ENCODE measurements at places on chromosomes 5 and 9.

DNA sequence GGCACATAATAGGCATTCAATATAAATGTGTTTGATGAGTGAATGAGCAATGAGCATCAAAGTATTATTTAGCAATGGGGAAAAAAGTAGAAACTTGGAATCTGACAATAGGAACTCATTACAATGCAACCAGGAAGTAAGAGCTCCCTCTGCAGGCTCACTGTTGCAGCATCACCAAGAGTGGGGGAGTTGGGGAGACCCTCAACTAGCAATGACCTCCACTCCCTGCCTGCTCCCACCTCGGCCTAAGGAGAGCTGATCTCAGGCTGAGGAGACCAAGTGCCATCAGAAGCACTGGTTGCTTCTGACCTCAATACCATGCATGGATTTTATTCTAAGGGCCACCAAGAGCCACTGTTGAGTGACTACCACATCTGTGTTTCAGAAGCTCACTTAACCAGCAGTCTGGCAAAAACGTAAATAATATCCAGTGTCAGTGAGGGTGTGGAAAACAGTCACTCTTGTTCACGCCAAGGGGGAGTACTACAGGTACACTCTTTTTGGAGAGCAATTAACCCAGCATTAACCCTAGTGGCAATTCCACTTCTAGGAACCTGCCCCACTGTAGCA, 8.0 kb downstream of the VDAC1 start:
- no peak for DNase-seq

- DNase-seq: no peak
Observed at GRCh38 chr5:72372923-72373322, 52.8 kb downstream of the PTCD2 start.

- DNase-seq: peak; percentile 80
Observed at GRCh38 chr9:75238311-75238976, 150.1 kb downstream of the OSTF1 start.

- DNase-seq: no peak
Observed at GRCh38 chr9:109770101-109770500, 9.9 kb upstream of the PALM2AKAP2 start.

- no peak for DNase-seq
Observed at GRCh38 chr5:6235726-6236125, 142.6 kb downstream of the MED10 start.

- DNase-seq: no peak
Observed at GRCh38 chr9:107249131-107249533, 33.9 kb upstream of the RAD23B start.

DNA sequence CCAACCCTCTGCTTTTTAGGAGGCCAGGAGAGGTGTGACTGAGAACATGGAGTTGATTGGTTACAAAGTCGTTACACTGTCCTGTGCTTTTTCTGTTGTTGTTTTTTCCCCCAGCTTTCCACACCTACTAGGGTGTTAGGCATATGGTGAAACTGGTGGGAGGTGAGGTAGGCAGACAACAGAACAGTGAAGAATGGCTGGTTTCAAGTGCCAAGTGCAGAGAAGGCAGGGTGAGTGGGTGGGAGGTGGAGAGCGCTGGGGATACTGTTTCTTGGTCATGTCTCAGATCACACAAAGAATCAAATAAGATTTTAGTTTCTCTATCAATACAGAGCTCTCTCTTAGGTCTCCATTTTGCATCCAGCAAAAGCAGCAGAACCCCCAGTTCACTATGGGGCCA, 2.2 kb upstream of the SPTAN1 start:
- no peak for DNase-seq

- no peak for DNase-seq
Observed at GRCh38 chr5:57383093-57383861, 99.3 kb downstream of the ACTBL2 start.

- no peak for DNase-seq
Observed at GRCh38 chr5:138024117-138024516, 8.8 kb downstream of the FAM13B start.

- no peak for DNase-seq
Observed at GRCh38 chr5:111997308-111997707, 240.3 kb upstream of the NREP start.

DNA sequence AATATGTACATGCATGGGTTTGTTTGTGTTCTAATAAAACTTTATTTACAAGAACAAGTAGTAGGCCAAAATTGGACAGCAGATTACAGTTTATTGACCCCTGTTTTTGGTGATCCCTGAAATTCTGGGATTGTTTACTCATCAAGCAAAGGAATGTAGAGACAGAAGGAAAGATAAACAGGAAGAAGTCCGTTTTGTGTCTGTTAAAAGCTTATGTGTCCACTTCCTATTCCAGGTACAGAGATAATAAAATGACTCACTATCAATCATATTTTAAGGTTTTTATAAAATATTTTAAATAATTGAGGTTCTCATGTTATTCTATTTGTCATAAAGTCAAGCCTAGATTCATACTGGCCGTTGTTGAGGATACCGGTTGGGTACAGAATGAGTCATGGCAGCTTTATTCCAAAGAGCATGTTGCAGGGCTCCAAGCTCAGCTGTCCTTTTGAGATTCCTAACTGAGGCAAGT, 214.9 kb upstream of the DAB2 start:
- DNase-seq: no peak

DNA sequence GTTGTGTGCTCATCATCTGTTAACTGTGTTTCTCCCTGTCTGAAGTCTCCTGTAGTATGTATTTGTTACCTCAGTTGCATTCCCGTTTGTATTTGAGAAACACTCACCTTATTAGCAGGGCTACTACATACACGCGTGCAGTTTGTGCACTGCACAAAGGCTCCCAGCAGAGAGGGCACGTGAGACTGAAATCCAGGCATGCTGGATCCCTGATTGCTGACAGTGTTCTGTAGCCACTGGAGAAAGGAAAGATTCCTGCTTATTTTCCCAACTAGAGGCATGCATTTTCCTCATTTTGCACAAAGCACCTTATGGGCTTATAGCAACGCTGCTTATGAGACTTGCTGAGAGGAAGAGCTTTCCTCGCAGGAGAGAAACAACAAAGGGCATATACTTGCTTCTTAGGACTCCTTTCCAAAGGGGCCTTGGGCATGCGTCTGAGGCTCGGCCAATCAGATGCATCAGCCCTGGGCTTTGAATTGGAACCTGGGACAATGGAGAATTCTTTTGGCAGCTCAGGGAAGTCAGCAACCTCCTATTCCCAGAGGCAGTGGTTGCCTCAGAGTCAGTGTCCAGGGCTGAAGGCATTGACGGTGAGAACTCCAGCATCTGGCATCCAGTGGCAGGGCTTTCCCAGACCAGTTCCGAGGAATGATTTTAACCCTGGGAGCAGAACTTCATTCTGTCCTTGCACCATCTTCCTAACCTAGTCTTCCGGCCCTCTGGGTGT, 9.9 kb upstream of the MEGF10 start:
- no peak for DNase-seq
